ENCODE measurements at places on chromosomes 1 and 21.

DNA sequence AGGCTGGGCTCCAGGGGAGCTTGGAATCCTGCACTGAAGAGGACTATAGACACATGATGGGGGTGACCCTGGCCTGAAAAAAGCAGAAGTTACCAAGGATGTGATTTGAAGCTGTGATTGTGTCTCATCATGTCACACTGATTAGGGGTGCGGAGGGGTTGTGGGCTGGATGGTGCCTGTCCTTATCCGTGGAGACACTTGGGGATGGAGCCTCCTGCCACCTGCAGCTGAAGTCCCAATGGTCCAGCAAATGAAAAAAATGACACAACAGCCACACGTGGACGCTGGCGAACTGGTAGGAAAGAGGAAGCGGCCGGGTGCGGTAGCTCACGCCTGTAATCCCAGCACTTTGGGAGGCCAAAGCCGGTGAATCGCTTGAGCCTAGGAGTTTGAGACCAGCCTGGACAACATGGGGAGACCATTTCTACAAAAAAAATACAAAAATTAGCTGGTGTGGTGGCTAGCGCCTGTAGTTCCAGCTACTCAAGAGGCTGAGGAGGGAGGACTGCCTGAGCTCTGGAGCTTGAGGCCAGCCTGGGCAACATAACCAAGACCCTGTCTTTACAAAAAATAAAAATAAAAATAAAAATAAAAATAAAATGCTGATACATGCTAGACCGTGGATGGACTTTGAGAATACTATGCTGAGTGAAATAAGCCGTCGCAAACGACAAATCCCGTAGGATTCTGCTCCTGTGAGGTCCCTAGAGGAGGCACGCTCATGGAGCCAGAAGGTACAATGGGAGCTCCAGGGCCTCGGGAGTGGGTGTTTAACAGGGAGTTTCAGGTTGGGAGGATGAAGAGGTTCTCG is 838 bp upstream of the IBA57 start:
- DNase-seq, result peak; percentile 93

- DNase-seq, result peak; percentile 76
These were observed 36.7 kb downstream of the ERI3 start for GRCh38 chr1:44318097-44319088.

DNA sequence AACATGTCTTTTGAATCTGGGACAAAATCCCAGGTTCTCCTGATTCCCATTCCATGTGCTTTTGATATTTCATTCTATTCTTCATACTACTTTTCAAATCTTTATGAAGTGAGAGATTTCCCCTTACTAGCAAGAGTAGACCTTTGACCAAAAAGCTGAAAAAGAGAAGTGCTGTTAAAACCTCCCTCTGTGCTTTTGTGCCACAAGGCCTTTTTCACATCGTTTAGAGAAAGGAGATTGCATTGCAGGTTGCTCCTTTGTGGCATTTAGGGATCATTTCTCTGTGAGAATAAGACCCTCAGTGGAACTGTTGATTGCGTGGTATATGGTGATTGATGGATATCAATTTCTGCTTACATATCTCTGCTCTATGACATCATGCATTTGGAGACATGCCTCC is 148.8 kb downstream of the TGFB2 start:
- DNase-seq, result no peak

- DNase-seq, result no peak
These were observed 146.5 kb upstream of the TNR start for GRCh38 chr1:175889848-175890247.

DNA sequence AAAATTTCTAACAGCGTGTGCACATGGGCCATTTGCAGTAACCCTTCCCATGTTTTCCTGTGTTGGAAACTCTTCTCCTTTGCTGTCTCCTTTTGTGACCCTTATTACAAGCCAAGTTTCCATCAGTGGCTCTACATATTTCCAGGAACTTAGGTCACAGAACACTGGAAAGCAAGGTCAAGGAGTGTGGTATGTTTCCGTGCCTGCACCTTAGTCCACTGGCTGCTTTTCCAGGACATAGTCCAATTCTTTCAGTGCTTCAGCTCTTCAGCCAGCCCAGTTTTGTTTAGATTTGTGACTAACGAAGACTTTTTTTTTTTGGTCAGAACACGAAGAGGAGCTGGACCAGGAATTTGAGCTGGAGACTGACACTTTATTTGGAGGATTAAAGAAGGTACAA is 33.8 kb downstream of the HHAT start:
- DNase-seq, result no peak

GRCh38 chr1:213977486-213977842 is 10.3 kb upstream of the PROX1 start:
- no peak for DNase-seq

DNA sequence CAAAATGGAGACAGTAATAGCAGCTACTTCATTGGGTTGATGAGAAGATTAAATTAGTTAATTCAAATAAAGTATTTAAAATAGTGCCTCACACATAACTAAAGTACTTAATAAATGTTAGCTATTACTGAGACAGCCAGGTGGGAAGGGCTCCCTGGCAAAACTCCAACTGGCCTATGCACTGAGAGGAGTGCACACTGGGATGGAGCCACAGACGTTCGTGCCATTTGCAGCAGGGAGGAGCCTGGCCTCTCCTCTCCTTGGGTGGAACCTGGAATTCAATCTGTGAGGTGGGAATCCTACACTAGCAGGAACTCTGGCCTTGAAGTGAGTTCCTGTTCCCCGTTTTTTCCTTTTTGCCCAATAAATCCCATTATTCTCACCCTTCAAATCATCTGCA is 28.1 kb downstream of the SLC5A9 start:
- no peak for DNase-seq

GRCh38 chr1:91879733-91880132 is 6.2 kb downstream of the TGFBR3 start:
- DNase-seq, result no peak

DNA sequence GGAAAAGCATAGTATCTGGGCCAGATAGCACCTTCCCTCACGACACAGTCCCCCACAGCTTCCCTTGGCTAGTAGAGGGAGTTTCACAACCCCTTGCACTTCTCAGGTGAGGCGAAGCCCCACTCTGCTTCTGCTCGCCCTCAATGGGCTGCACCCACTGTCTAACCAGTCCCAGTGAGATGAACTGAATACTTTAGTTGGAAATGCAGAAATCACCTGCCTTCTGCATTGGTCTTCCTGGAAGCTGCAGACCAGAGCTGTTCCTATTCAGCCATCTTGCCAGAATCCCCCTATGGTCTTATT is 243.2 kb upstream of the FAM78B start:
- no peak for DNase-seq

DNA sequence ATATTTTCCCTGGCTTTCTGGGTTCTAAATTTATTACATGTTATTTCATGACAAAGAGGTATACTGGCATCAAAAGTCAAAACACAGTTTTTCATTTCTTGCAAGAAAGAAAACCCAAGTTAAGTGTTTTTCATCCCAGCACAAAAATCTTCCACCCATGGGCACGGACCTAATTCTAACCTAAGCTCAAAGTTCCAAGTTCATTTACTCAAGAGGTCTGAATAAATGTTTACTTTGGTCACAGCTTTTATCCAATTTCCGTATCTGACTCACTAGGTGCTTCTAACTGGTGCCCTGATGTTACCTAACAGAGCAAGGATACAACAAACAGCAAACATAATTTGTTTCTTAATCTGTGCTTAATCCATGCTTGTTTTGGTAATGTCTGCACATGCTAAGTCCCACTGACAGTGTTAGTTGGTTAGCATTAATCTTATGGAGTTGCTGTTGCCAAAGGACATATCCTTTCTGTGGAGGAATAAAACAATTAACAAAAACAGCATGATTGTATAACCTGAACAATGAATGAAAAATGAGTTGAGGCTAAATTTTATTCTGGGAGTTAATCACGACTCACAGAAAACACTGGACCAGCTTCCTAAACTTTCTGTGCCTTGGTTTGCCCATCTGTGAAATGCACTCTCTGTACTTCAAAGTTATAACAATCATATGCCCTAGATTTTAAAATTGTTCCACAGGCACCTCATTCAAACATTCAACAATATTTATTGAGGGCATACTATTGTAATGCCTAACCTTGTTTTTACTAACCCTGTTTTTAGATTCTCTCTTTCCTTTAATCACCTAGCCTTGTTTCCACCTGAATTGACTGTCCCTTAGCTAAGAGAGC is 4.2 kb upstream of the CHD1L start:
- no peak for DNase-seq

DNA sequence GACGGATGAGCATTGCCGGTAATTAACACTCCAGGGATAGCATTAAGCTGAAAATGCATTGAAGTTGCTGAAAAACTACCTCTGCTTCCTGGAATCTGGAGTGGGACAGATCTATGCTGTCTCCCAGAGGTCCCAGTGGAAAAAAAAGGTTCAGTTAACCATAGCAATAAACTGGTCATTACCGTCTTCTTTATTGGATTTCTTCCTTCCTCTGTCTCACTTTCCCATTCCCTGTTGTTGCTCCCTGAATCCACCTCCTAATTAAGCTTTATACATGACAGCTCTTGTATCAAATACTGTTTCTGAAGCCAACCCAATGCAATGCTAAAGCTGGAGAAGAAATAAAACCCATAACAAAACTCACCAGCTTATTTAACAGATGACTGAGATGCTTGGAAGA is 1805.9 kb downstream of the NCAM2 start:
- DNase-seq, result no peak

DNA sequence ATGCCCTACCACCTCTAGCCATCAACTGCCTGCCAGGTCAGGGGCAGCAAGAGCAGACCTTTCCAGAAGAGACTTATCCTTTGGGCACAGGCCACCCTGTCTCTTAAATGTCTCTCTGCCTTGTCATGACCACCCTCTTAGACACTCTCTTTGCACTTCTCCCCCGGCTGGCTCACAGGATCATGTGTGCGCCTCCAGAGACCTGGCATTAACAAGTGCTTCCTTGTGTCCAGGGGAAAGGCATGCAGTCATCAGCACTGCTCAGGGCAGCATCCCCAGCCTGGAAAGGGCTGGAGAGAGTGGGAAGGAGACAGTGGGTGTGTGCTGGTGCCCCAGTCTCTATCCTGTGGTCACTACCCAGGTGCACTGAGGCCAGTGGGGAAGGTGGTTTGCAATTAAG is 85.2 kb upstream of the TLR5 start:
- no peak for DNase-seq

DNA sequence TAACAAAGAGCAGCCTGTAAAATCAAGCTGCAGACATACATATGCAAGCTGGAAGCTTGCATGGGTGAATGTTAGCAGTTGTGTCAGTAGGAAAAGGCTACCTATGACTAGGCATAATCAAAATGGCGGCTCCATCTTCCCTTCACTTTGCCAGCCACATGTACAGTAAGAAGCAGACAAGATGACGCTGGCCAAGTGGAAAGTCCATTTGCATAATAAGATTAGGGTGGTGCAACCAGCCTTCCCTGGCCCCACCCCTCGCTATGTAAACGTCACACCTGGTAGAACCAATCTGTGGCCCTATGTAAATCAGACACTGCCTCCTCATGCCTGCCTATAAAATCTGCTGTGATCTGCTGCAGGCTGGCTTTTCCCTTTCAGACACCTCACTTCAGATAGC is 171.9 kb upstream of the USP25 start:
- DNase-seq, result peak; percentile 91

DNA sequence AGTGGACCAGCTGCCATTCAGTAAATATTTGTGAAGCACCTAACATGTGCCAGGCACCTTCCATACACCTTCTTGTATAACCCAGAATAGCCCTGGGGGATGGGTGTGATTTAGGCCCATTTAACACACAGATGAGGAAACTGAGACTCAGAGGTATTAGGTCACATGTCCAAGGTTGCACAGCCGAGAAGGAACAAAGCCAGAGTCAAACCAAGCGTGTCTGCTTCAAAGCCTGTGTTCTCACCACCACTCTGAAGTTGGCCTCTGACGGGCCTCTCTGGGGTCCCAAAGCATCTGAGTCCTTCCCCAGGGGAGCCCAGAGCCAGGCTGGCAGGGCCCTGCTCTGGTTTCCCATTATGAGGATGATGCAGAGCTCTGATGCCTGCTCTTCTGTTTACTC is 65.1 kb downstream of the LACTBL1 start:
- DNase-seq, result no peak

GRCh38 chr1:227532019-227532619 is 31.2 kb upstream of the ZNF678 start:
- peak; percentile 58 for DNase-seq

- DNase-seq, result no peak
These were observed 62.3 kb downstream of the LYPLAL1 start for GRCh38 chr1:219235903-219236481.

DNA sequence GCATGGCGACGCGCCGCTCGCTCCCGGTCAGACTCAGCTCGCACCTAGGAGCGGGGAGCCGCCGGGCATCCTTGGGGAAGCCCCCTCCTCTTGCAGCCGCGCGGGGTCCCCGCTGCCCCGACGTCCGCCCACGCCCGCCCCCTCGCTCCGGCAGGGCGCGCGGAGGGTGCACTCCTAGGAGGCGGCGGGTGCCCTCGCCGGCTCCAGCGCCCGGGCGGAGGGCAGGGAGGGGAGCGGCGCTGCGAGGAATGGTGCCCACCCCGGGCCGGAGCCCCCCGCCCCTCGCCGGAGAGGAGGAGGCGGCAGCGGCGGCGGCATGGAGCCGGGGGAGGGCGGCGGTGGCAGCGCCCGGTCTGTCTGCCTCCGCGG is 488 bp downstream of the FAM78B start:
- DNase-seq, result no peak

DNA sequence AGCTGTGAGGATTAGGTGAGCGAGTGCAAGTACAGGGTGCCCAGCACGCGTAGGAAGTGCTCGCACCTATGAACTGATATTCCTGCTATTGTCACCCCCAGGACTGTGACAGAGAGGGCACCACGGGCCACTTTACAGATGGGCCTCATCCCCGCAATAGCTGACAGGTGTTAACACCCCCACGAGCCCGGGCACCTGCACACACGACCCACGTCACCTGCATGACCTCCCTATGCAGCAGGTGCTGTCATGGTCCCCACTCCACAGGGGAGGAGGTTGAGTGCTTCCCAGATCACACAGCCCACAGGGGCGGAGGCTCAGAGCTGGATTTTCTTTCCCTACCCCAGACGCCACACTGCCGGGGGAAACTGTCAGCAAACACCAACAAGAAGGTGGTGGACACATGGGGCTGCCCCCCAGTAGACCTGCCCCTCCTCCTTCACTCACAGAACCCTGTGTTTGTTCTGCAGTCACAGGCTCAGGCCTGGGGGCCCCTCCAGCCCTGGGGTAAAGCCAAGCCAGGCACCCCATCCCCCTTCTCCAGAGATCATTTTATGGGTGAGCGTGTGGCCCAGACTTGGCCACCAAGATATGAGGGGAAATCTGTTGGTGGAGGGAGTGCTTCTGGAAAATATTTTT is 465.5 kb downstream of the MATN1 start:
- no peak for DNase-seq

GRCh38 chr21:33169359-33169758 is 60.4 kb upstream of the IFNAR2 start:
- no peak for DNase-seq

- DNase-seq, result peak; percentile 62
These were observed 80.4 kb upstream of the LPGAT1 start for GRCh38 chr1:211910913-211911485.

- DNase-seq, result peak; percentile 21
These were observed 21.4 kb upstream of the LRRN2 start for GRCh38 chr1:204706838-204707509.

DNA sequence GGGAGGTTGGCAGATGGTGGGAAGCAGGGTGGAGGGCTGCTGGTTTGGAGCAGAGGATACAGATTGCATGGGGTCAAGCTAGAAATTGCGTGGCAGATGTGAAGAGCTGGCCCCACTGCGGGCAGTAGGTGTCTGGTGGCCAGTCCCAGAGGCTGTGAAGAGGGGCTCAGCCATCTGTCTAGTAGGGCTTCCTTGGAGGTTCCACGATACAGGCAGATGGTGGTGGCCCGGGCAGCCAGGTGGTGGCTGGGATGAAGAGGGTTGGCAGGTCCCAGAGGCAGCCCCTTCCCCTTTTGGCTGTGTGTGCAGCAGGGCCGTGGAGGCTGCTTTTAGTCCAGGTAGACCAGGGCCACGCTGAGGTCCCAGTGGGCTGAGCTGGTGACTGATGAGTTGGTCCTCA is 16.6 kb downstream of the PSEN2 start:
- no peak for DNase-seq

Data from OCI-M1 (cell line).